T-helper 2 cell treated with Interferon-gamma antibody and Interleukin-4, amounts not matched to agents 5 μg/mL and 100 μg/mL, for 36 hours (primary cell): ENCODE measurements at places on chromosomes 1 and 21.

- DNase-seq, result no peak
These were observed 53.6 kb downstream of the ADCY10 start for GRCh38 chr1:167860231-167860923.

GRCh38 chr1:201266774-201267173 is 16.5 kb upstream of the PKP1 start:
- DNase-seq, result no peak

- DNase-seq, result no peak
These were observed 50.2 kb downstream of the DENND1B start for GRCh38 chr1:197725044-197725443.

DNA sequence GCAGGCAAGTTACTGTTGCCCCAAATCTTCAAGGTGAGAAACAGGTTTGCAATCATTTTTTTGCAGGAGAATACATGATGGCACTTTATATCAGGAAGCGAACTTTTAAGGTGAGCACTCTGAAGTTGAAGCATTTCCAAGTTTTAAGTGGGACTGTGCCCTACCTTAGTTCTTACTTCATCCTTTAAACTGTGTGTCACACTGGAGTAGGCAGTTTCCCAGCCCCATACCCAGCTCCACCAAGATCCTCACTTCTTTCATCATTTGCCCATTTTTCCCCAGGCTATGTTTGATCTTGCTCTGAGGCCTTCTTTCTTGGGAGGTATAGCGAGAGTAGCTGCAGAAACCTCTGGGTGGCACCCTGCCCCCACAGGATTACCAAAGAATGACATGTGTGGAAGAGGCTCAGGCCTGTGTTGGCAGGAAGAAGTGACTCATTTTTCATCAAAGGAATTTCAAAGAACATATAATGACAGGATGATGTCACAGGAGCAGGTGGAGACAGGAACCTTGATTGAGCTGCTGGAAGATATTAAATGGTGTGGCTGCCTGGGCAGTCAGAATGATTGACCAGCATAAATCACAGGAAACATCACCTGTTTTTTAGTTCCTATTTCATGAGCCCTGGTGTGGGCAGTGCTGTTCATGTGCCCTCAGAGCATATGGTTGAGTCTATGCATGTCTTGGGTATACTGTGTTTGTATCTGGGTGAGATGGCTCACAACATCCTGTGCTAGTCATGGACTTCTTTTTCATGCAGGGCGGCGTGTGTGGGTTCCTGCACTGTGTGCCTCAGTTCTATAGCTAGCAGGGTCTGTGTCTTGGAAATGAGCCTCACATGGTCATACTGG is 20.8 kb upstream of the MACF1 start:
- peak; percentile 83 for DNase-seq

GRCh38 chr1:219330669-219331068 is 157.0 kb downstream of the LYPLAL1 start:
- DNase-seq, result no peak

- DNase-seq, result no peak
These were observed 18.9 kb downstream of the ALDH9A1 start for GRCh38 chr1:165679282-165680036.

- DNase-seq, result no peak
These were observed 237.6 kb downstream of the PTPRC start for GRCh38 chr1:198876371-198876871.

DNA sequence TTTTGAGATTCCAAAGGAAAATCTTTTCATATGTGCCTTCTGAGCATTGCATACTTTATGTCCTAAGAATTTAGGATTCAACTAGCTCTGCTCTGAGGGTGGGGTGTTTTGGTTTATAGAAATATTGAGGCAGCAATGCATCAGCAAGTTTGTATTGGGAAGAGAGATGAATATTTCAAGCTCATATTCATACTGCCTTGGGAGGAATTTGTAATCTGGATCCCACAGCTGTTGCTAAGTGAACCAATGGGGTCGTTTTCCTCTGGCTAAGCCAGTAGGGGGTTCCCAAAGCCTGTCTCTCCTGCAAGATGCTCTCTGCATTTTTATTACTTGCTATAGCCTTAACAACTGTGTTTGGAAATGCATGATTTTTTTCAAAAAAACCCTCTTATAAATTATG is 130.6 kb downstream of the SNX7 start:
- no peak for DNase-seq

GRCh38 chr1:17773591-17774326 is 18.6 kb downstream of the ACTL8 start:
- DNase-seq, result no peak

GRCh38 chr1:78839704-78840277 is 166.7 kb downstream of the ADGRL4 start:
- no peak for DNase-seq
